ENCODE measurements at places on chromosomes 5 and 9.

- DNase-seq, result peak; percentile 64
These were observed at the start of gene SPATA6L for GRCh38 chr9:4666042-4666699. SPATA6L (minus strand) TSS chr9:4666480; CDS start chr9:4666250, 230 bp downstream.

DNA sequence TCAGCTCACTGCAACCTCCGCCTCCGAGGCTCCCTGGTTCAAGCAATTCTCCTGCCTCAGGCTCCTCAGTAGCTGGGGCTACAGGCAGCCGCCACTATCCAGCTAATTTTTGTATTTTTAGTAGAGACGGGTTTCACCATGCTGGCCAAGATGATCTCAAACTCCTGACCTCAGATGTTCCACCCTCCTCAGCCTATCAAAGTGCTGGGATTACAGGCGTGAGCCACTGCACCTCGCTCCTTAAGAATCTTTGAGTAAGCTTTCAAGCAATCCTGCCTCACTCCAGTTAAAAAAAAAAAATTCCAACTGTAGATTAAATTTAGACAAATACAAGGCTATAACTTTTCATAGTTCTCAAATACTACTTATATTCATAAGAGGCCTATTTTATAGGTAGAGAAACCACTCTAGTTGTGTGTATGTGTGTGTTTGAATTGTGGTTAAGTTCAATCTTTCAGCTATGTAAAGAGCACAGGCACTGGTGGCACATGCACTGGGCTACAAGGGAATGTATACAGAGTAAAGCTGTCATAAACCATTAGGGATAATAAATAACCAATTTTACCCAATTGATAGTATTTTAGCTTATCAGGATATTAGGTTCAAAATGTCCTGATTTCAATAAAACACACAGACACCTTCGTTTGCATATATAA lies 50.6 kb upstream of the RAPGEF6 start:
- DNase-seq, result no peak

GRCh38 chr9:129648092-129648763 lies 6.3 kb upstream of the ASB6 start:
- DNase-seq, result no peak

DNA sequence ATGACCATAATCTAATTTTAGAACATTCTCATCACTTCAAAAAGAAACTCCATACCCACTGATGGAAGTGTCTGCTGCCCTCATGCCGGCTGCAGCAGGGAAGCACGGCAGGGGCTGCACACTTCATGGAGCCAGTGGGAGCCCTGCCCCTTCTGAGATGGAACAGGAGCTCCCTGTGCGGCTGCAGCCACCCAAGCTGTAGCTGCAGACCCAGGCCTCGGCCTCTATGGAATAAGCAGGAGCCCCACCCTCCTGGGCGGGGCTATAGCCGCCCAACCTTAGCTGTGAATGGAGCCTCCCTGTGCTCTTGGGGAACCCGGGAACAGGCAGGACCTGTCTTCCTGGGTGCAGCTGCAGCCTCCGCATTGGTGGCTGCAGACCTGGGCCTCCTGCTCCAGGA lies 128.5 kb downstream of the NUDT12 start:
- peak; percentile 17 for DNase-seq

DNA sequence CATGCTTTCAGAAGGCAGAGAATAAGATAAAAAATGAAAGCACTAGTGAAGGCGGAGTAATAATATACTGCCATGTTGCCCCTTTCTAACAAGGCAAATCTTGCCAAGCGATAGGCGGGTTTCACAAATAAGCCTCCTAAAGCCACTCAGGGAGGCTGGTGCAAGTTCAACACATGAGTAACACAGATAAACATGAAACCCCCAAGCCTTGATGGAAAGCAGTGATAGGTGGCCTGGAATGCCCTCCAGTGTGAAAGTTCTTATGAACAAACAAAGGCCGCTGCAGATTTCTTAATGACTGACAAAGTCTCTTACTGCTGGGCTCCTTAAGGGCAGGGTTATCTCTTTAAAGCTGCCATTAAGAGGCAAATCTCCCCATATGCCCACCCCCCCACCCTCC lies 154.7 kb downstream of the ZDHHC21 start:
- DNase-seq, result no peak

Data from NCI-H1417 (cell line).